ENCODE measurements at places on chromosomes 4 and X.

- no peak for DNase-seq
Measured at GRCh38 chrX:24782011-24782410, 88.3 kb downstream of the POLA1 start.

DNA sequence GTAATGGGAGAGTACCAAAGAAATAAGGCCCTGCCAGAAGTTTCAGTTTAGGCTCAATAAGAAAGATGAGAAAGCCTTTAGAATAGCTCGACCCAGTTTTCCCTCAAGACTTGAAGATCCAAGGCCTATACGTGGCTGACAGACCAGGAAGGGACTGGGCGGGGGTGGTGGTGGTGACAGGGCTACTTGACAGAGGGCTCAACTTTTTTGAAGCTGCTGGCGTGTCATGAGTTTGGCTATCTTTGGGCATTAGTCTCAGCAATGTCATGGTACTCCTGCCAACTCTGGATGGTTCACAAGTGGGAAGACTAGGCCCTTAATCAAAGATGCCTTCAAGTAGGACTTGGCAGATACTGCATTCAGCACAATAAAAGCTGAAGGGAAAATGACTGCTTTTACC lies 100.1 kb upstream of the SCML1 start:
- no peak for DNase-seq

DNA sequence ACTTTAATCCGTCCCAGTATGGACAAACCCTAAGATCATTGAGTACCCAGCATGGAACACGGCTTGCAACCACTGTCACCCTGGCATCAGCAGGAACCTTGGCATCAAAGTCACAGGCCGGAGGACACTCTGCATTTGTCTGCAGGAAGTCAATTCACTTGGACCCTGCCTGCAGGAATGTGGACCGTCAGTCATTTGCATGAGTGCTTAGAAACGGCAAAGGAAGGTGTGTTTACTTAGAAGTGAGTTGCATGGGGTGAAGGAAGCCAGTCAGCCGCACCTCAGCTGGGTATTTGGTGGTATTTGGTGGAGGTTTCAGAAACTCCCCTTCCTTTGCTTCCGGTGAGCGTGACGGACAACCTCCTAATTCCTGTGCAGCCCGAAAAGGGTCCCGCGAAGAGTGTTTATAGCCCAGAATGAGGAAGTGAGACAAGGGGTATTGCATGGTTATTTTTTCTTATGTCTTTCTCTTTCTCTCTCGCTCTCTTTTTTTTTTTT lies 15.5 kb downstream of the P2RY8 start:
- peak; percentile 83 for DNase-seq

DNA sequence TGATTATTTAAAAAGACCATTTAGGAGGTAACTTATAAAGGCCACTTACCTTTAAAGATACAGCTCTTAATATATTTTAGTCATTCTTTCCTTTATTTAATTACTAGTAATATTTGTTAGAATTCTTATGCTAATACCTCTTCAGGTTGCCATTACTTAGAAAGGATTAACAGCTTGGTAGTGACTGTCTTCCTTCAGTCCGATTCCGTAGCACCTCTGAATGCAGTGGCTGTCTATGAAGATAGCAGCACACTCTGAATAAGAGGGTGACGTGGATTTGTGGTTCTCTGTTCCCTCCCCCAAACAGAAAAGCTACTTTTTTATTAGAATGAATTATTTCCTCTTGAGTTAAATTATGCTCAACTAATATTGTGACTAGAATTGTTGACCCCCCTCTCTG lies 92.6 kb upstream of the TENM3 start:
- DNase-seq: no peak

Measured in GM13977 (cell line).